ENCODE measurements at places on chromosomes 4 and X.
A peak's percentile ranks its signal among the peaks of the same experiment; 100 is the strongest.

DNA sequence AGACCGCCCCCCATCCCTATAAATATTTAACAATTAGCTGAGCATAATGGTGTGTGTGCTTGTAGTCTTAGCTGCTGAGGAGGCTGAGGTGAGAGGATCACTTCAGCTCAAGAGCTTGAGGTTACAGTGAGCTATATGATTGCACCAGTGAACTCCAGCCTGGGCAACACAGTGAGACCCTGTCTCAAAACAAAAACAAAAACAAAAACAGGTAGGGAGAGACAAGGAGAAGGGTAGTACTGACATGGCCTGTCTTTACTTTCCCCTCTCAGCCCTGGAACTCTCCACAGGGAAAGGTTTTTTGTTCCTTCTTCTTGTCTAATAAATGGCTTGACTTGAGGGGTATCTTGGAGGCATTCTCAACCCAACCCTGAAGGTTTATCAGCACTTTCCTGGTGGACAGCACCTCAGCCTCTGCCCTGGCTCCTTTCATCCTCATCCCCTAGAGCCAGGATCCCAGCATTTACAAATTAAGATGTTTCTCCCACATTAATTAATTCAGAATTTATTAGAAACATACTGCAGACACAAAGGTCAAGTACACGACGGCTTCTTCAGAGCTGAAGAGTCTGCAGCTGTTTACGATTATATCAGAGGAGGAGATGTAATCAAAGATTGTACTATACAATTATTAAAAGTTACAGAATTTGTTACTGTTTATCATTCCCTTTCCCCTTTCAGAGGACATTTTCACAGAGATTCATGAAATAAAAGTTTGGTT, 131.8 kb downstream of the AFF1 start:
- no peak for DNase-seq

DNA sequence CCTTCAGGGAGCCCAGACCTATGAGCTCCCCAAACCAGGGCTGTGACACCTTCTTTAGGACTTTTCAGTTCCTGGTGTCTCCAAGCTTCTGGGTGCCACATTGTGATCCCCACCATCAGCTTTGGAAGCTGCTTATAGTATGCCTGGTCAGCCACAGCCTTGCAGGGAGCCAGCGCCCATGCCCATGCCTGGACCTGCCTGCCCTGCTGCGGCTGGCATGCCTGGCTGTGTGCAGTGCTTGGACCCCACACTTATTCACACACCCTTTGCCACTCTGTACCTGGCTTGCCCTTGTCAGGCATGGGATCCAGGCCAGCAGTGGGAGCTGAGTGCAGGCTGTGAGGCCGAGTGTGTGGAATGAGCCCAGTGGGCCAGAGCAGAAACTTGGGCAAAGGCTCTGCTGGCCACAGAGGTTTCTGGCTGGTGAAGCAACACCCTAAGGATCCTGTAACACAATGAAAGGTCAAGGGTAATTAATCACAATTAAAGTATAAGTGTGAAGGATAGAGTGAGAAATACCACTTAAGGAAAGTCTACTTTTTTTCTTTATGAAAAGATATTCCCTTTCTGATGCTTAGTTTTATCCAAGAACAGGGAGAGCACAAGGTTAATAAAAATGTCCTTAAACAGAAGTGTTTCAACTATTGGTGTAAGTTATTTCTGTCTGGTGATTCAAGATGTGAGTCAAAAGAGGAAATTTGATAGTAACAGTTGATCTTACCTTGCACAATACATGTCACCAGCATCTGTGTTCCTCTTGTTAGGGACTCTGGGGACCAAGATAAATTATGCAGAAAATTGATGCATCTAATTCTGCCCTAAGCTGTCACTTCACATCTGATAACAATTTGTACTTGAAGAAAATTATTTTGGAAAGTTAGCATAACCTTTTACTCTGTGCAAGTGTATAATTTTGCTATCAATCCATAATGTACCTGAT, 161.8 kb downstream of the FAM47A start:
- DNase-seq: no peak

GRCh38 chrX:150692831-150693724, at the start of gene MTMR1:
Gene MTMR1, plus strand, starts transcription at chrX:150693396. Its CDS starts 135 bp downstream, at chrX:150693531.
- DNase-seq: peak; percentile 63

- DNase-seq: no peak
Measured at GRCh38 chr4:95857761-95858160, 17.9 kb downstream of the PDHA2 start.

DNA sequence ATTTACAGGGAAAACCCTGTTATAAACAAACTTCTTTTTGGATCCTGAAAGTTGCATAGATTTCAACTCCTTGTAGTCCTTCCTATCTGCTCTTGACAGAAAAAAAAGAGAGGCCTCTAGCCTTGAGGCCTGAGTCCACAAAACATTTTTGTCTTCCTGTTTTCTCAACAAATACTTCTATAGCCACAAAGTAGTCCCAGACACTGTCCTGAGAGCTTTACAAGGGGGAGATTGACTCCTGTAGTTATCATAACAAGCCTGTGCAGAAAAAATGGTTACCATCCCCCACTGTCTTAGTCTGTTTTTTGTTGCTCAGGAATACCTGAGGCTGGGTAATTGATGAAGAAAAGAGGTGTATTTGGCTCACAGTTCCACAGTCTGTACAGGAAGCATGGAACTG, 35.2 kb downstream of the PCDH7 start:
- DNase-seq: no peak

DNA sequence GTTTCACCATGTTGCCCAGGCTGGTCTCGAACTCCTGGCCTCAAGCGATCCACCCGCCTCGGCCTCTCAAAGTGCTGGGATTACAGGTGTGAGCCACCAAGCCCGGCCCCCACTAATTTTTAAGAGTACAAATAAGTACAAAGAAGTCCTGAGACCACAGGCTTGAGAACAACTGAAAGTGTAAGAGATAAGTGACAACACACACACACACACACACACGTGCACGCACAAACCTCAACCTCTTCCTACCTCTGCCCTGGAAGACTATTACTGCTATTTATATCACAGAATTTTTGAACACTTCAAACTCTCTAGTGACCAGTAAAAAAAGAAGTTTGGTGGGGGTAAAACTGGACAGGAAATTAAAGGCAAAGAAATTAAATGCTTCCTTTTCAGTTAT, 7.5 kb downstream of the KLHL15 start:
- DNase-seq: no peak

DNA sequence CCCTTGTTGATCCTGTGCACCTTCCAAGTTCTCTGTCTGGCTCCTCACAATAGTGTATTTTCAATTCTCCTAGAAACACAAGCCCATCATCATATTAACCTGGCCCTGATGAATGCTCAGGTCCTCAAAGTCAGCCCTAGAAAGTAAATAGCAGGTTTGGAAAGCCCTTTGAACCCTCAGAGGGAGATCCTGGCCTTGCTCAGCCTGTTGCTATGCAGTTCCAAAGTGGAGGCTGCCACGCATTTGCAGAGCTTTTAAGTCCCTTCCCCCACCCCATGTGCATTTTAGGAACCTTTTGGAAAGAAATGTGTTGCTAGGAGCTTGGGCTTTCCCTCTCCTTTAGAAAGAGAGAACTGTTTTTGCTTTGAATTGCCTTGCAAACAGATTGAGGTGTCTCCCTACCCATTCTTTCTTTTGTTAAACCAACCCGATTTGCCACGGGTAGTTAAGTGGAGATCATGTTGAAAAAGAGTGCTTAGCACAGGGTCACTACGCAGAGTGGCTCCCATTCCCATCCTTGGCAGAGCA, 12.2 kb downstream of the MAMLD1 start:
- no peak for DNase-seq

DNA sequence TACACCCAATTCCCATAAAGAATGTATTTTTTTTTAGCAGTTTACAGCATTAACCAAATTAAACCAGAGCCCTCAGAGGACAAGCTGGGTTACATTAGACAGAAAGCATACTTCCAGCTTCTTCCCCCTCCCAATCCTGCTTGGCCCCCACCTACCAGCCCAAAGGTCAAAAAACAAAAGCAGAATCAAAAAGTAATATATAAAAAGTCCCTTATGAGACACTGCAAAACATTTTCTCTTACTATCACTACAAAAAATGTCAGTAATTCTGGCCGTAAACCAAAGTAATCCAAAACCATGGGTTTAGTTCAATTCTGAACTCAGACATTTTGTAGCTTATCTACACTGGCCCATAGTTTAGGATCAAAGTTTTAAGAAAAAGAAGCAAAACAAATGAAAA, 38.0 kb downstream of the APBB2 start:
- no peak for DNase-seq

GRCh38 chr4:171889681-171890080, 76.5 kb downstream of the GALNTL6 start:
- DNase-seq: no peak

GRCh38 chr4:137310166-137310565, 222.1 kb downstream of the PCDH18 start:
- no peak for DNase-seq

DNA sequence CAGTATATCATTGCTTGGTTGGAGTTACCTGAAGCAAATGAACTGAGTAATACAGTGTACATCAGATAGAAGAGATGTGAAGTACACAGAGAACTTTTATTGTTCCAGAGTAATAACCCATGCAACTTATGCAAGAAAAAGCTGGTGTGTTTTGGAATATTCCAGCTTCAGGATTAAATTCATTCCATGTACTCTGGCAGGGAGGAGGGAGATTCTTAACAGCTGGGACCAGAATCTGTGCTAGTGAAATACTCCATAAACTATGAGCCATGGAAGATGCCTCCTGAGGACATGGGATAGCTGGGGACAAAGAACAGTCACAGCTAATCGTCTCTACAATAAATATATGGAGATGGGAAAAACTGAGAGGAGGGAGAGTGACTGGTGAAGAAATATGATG, 101.6 kb upstream of the OTUD4 start:
- no peak for DNase-seq

DNA sequence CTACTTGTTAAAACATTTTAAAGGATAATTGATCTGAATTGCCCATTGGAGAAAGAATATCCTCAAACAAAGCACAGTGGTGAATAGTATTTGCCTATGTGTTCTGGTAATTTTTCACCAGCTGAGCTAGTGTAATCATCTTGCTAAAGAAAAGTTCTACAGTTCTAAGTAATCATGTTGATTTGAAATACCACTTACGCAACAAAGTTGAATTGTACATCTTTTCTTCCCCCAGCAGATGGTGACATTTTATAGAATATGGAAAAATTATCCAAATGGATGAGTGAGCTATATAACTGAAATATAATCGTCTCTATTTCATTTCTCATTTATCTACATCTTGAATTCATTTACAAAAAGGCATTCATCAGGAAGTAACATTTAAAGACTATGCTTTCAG, 9.7 kb upstream of the ZNF674 start:
- DNase-seq: no peak

DNA sequence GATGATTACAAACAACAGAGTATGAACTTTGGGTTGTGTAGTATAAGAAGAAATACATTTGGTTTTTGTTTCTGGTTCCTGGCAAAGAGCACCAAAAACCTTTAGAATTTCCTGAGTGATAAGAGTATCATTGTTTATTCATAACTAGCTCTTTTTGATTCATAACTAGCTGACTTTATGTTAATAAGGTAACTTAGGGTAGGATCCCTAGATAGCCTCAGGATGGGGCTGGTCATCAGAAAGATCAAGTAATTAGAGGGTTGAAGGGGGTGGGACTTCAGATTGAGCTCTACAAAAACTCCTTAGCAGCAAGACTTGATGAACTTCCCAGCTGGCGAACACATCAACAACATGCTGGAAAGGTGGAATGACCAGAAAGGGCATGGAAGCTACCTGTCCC, 166.5 kb downstream of the SCFD2 start:
- DNase-seq: no peak

- peak; percentile 52 for DNase-seq
Measured at GRCh38 chrX:68894513-68895340, 65.9 kb downstream of the EFNB1 start.

DNA sequence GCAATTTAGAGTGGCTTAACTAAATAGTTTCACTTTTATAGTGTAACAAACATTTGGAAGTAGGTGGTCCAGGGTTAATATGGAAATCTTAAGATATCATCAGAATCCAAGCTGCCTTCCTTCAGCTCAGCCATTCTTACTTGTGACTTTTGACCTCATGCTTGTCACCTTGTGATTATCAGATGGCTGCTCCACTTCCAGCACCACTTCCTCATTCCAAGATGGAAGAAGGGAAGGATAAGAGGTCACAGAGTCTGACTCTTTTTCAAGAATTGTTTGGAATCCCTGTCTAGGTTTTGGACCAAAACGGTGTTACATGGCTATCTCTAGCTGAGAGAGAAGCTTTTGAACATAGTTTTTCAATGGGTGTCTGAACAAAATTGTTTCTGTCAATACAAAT, 39.9 kb downstream of the MTTP start:
- DNase-seq: no peak

DNA sequence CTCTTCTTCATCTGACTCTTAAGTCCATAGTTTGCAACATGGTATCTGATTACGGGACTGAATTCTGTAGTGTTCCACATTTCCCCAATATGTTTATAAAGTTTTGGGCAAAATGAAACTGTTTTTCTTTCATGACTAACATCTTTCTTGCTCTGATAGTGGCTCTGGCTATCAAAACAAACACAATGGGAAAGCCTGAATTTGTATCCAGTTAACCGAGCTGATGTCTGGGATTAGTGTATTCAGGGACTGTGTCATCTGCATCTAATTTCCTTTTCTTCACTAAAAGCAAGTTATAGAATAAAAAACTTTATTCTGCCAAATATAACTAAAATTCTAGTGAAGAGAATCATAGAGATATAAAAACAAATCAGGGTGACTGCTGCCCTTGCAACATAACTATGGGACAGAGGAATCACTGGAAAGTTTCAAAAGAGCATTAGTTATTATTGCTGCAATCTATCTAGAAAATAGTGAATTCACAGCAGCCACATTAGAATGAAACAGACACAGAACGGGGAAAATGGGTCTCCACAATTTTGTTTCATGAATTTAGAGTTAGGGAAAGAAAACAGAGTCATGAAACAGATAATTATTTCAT, 61.3 kb downstream of the ANTXR2 start:
- DNase-seq: no peak

DNA sequence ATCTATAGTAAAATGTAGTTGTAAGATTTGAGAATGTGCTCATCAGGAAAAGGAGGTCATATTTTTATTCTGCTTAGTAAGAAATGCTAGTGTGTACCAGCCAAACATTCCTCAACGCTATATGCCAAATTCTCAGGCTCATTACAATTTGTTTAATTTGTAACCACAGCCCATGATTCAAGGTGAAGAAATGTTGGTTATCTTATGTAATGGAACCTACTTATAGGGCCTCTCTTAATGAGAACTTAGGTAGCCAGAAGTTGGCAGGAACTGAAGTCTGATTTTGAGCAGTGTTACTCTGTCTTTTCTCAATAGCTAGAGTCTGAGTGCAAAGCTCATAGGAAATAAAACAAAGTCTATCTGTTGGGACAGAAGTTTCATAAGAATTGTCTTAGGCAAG, 595.0 kb downstream of the GLUD2 start:
- DNase-seq: no peak

Data from RPMI8226 (cell line).